ENCODE measurements at places on chromosomes 1 and 21.
A peak's percentile ranks its signal among the peaks of the same experiment; 100 is the strongest.

DNA sequence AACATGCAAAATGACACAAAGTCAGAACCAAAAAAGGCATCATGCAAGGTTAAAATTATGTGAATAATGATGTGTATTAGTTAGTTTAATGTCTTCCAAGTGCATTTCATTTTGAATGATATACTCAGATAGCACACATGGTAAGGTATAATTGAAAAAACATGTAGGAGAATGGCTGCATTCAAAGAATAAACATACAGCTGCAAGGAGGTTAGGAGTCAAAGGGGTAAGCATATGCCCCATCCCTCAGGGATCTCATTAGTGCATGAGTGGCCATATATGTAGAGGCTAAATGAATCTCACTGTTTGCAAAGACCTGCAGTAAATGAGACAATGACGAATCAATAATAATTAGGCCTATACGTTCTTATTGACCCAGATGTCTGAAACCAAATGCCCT is 179.7 kb upstream of the HOOK1 start:
- no peak for DNase-seq

DNA sequence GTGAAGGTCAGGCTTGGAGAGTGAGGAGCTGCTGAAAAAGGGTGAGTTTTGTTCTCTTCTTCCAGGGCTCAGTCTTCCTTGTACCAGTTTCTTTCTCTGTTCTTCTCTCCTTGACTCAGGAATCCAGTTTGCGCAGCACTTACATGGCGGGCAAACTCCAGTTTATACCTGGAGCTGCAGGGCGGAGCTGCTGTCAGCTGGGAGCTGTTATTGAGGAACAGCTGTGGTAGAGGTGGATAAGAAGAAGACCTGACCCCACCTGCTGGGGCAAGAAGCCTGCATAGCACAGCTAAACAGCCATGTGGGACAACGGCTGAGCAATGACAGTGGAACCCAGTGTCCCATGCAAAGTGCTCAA is 46.2 kb downstream of the GALNT2 start:
- no peak for DNase-seq

GRCh38 chr1:14929547-14930246 is 223.8 kb upstream of the TMEM51 start:
- no peak for DNase-seq

- DNase-seq, result no peak
Observed at GRCh38 chr1:65341381-65341780, 32.0 kb downstream of the DNAJC6 start.

- DNase-seq, result no peak
Observed at GRCh38 chr1:24498589-24498988, 4.0 kb upstream of the RCAN3 start.

DNA sequence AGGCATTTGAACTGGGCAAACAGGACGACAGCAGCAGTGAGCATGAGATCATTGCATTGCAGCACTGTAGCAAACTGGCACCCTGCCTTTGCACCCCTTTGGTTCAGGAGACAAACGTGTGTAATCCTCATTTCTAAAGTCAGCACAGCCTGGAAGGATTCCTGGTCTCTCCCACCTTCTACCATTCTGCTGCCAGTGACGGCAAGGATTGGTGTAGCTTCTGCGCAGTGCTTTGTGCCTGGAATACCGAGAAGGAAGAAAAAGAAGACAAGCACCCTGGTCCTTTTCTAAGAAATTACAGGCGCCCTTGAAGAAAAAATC is 805.3 kb downstream of the USP25 start:
- no peak for DNase-seq

- peak; percentile 32 for DNase-seq
Observed at GRCh38 chr1:199898654-199899053, 128.9 kb upstream of the NR5A2 start.

GRCh38 chr1:34781844-34782391 is 904 bp downstream of the GJB3 start:
- DNase-seq, result peak; percentile 72

DNA sequence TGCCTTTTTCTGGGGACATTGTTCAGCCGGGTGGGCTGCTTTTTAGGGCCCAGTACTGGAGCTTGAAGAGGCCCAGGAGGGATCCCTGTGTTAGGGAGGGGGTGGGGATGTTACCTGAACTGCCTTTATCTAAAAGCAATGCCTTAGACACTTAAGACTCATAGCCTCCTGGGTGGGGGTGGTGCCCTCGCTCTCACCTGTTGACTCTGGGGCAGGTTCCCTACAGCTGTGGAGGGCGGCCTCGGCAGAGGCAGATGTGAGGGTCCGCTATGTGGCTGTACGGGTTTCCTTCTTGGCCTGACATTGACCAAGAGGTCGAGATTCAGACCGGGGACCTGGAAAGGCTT is 716 bp downstream of the INAVA start:
- DNase-seq, result peak; percentile 84

Data from RWPE1 (cell line).